ENCODE measurements at places on chromosomes 1 and 21.

DNA sequence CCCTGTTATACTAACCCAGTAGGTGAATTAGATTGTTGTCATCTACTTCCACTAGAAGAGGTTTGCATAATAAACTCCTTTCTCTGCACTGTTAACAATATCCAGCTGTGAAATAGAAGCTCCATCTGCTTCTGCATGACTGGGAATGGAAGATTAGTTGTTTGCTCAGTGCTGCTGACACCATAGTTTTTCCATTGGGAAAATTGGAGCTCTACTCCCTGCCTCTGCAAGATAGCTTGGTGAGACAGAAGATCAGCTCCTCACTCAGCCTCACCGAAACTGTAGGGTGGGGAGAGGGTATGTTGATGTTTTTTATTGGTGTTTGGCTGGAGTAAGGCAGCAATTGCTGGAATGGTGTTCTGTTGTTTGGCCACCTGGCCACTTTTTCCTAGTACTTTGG, 331.6 kb upstream of the ADAMTS5 start:
- DNase-seq = no peak

DNA sequence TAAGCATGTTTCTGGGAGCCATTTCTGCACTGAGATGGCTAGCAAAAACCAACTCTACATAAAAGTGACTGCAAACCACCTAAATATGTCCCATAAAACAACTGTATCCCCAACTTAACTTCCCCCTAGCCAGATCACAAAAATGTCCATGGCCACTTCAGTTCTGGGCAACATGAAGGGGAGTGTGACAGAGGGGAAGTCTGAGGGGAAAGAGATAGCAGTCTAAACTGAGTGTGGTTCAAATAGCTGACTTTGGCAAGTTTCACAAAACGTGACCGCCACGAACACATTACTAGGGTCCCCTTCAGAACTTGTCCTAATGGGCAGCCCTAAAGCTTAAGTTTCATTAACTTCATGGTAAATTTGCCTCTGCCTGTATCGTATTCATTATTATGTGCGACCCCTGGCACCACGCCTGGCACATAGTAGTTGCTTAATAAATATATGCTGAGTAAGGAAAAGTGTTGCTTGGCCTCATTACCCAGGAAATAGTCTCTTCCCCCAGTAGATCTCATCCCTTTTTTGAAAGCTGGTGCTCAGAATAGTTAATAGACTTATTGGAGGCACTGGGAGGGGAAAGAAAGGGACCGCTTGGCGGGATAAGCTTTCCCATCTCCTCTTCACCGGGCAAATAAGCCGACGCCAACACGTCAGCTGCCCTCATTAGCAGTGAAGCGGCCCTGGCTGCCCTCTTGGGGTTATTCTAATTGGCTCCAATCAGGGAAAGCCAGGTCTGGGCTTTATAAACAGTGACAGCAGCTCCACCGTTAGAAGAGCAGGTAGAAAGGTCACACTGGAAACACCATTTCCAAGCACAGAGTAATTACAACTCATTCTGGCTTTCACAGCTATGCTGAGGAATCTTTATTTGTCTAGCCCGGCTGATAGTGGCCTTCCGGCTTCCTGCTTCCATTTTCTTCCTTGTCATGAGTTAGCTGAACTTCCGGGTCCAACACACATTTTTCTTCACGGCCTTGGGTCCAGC, 122.1 kb downstream of the LRIG2 start:
- DNase-seq = no peak

DNA sequence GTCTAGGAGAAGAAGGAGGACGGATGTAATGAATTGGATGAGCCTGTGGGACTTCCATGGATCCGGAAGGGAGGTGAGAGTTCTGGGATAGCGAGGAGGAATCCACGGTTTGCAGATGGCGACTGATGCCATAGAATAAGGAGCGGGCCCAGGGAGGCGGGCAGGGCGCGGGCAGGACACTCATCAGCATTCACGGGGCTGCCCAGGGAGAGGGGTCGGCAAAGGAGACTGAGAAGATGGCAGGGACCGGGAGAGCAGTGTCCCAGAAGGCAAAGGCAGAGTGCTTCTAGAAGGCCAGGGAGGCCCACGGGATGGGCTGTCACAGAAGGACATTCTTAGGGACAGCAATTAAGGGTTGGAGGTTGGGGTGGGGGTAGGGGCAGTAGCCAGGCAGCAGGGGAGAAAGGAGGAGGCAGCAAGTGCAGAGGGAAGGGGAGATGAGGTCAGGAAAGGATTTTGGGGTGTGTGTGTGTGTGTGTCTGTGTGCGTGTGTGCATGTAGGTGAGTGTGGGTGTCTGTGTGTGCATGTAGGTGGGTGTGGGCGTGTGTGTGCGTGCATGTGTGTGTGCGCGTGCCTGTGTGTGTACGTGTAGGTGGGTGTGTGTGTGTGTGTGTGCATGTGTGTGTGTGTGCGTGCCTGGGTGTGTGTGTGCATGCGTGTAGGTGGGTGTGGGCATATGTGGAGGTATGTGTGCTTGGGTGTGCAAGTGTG, 1.1 kb upstream of the COL8A2 start:
- no peak for DNase-seq

GRCh38 chr1:209670441-209671082, 4.7 kb upstream of the G0S2 start:
- no peak for DNase-seq

DNA sequence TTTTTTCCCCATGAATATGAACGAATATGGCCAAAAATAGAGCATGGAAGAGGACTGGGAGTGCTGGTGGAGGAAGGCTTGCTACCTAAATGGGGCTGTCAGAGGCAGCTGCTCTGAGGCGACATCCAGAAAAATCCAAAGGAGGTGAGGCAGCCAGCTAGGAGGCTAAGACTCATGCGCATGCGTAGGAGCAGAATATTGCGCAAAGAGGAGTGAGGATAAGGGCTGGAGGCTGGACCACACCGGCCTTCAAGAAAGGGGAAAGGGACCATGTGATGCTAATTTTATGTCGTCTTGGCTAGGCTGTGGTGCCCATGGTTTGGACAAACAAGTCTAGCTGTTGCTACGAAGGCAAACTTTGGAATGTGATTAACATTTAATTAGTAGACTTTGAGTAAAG, 30.5 kb downstream of the HEYL start:
- DNase-seq = no peak

DNA sequence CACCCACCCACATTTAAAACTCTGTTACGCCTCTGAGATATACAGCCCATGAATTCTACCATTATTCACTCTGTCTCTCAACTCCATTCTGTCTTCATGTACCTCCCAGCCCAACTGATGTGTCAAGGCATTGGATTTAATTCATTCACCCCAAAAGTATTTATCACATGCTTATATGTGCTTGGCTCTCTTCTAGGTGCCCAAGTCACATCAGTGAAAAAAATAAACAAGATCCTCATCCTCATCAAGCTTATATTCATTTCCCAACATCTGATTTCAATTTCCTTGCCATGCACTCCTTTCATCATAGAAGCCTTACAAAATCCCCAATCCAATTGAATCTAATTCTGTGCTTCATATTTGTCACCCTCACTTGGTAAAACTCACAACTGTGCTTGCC, 967.6 kb downstream of the LTN1 start:
- no peak for DNase-seq

DNA sequence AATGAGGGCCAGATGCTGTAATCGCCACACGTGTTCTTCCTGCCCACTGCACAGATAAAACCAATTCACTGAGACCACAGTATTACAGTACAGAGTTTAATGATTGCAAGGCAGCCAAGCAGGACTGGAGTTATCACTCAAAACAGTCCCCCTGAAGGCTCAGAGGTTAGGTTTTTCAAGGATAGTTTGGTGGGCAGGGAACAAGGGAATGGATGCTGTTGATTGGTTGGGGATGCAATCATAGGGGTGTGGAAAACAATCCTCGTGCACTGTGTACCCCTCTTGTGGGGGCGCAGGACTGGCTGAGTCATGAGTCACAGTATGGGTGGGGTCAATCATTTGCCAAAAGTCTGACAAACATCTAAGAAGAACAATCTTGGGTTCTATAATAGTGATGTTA, 12.4 kb upstream of the USP1 start:
- DNase-seq = no peak

DNA sequence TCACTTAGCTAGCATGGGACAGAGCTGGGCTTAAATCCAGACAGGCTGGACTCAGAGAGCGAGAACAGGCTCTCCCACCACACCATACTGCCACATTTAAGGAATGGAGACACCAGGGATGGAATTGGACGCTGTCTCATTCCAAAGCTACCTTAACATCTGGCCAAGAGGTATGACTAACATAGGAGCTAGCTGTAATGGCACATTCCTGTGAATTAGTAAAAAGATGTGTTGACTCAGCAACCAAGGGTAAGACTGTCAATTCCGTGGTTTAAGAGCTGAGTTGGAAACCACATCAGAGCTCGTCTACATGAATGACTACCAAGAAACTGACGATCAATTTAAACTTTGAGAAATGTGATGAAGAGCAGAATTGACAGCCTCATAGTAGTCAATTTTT, 8.3 kb upstream of the TNFRSF9 start:
- DNase-seq = no peak

- no peak for DNase-seq
Observed at GRCh38 chr1:46621930-46622329, 5.3 kb upstream of the MOB3C start.

DNA sequence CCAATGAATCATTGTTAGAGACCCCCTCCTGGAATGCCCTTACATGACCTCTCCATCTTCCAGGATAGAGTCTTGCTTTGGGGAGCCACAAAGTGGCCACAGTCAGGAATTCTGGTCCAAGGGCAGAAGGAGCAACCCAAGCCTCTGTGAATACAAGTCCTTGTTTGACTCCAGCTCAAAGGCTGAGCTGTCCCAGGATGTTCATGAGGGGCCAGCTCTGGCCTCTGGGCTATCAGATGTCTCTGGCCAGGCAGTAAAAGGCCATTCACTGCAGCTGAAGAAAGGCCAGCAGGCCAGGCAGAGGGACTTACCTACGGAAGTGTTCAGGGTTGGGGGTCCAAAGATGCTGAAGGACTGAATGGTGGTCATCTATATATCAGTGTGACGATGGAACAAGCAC, 98.3 kb upstream of the IPO9 start:
- no peak for DNase-seq

DNA sequence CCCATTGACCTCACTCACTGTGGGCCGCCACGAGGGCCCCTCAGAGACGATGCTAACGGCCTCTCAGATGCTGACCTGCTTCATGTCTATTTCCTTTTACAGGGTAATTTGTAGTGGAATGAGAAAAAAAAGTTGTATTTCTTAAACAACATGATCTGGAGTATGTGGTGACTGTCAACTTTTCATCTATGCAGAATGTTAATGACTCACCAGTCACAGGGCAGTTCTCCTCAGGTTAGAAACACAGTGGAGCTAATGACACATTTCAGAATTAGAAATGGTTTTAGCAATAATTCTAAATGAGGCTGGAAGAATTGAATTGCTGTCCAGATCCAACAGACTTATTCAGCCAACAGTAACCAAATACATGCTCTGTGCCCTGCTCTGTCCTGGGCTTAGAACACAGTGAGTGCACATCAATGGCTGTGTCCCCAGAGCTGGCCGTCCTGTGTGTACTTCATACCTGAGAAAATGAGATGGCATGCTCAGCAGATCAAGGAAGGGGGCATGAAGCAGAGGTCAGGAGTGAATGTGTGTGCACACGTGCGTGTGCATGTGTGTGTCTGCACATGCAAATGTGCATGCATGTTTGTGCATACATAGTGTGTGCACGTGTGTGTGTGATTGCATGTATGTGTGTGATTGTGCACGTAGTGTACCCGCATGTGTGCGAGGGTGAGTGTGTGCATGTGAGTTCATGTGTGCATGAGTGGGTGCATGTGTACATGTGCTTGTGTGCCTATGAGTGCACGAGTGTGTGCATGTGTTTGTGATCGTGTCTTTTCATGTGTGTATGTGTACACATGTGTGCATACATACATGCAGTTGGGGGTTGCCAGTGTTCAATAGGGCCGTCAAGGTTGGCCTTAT, 145.3 kb downstream of the PCBP3 start:
- no peak for DNase-seq

DNA sequence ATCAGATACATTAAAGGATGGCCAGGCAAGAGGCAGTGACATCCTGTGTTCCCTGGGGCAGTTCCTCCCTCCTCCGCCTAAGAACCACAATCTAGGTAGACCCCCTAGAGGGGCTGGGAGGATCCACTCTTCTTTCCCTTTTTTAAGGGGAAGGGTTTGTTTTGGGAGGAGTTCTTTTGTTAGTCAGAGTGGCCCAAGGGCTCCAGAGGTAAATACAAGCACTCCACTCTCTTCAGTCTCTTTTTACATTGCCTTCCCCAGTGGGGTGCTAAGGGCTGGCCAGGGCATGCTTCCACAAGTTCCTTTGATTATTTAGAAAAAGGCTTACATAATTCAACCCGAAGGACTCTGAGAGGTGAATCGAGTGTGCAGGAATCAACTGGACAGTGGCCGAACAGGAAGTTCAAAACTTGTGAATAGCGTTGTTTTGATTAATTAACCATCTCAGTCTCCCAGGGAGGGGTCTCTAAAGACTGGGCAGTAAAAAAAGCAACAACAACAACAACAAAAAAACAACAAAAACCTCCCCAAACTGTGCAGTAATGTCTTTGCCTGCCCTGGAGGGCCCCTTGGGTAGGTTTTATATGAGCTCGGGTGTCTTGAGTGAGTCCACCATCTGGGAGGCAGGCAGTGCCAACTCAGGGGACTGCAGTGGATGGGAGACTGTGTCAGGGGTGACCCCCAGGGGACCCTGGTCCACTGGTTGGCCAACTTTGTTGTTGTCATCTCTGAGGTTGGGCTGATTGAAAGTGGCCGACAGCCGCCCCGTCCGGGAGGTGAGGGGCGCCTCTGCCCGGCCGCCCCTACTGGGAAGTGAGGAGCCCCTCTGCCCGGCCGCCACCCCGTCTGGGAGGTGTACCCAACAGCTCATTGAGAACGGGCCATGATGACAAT, 33.2 kb upstream of the ENO1 start:
- no peak for DNase-seq

GRCh38 chr1:167716000-167716271, 5.8 kb upstream of the MPZL1 start:
- no peak for DNase-seq

- DNase-seq = peak; percentile 74
Observed at GRCh38 chr21:35051287-35051818, 2.3 kb upstream of the RUNX1 start.

- DNase-seq = no peak
Observed at GRCh38 chr1:17596651-17597509, 57.4 kb downstream of the ARHGEF10L start.

DNA sequence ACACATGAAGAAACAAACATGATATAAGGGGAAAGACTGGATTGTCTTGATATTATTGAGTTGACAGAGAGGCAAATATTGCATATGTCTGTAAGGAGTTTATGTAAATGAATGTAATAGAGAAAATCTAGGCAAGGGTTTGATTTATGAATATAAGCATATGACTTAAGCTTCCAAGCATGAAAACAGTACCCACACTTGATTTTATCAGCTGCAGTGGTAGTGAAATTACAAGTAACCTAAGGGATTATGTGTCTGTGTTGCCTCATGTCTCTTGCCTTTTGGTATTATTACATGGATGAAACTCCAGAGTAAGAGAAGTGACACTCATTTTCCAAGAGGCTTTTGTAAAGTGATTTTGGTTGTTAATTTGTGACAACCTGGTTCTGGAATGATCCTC, 1678.9 kb downstream of the KCNT2 start:
- DNase-seq = no peak

DNA sequence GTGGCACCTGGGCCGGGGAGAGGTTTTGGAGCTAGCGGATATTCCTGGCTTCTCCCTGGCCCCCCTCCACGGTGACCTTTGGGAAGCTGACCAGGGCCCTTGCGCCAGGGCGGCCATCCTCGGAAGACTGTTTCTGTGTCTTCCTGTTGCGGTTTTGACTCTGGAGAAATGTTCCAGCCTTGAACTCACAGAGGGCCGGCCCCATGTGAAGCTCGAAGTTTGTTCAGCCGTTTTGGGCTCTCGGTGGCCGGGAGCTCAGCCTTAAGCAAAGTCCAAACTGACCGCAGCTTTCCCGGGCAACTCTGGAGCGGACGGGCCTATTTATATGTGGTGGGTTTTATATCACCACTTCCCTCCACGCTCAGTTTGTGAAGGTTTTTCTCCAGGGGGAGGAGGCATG, 17.0 kb upstream of the WNT4 start:
- DNase-seq = no peak

All from glutamatergic neuron (in vitro differentiated cells).